ENCODE measurements at places on chromosomes 6 and 20. TPM values are rescaled to one million over a fixed set of nuclear protein-coding genes. Genes with fewer than 3 reads are reported as not detected.
A peak's percentile ranks its signal among the peaks of the same experiment; 100 is the strongest.

DNA sequence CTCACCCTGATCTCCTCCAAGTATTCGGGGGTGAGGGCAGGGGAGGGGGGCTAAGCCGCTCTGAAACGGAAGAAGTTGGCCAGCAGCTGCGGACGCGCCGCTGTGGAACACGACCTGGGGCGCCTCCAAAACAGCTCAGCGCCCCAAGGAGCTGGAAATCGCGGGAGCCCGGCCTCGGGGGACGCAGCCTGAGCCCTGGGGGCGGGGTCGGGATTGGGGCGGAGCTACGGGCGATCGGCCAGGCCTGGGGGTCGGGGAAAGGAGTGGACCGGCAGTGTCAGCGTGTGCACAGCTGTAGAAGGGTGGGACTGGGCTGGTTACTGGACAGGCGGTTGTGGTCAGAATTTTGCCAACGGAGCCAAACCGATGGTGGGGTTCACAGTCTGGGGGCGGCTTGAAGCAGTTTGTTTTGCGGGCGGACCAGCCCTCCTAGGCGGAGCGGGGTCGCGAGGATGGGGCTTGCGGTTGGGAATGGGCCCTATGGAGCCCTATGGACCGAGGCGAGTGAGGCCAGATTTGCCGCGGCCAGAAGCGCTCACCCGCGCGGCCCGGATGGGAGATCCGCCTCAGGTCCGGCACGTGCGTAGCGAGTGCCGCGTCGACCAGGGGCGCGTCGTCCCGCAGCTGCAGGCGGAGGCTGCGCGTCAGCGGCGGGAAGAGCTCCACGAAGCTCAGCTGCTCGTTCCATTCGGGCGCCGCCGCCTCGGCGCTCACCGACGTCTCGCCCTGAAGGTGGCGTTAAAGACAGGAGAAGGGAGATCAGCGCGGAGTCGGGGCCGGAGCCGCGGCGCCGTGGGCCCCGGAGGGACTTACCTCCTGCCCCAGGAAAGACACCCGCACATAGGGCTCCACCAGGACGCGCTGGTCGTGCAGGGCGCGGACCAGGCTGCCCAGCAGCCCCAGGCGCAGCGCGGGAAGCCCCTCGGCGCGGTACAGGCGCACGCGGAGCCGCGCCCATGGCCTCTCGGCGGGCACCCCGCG is 14.3 kb upstream of the SPAG4 start:
- peak; percentile 93 for DNase-seq

GRCh38 chr20:63497138-63497945 is 1.5 kb downstream of the EEF1A2 start:
- DNase-seq, result peak; percentile 64

OR2H2 gene
- not detected for total RNA-seq

DNA sequence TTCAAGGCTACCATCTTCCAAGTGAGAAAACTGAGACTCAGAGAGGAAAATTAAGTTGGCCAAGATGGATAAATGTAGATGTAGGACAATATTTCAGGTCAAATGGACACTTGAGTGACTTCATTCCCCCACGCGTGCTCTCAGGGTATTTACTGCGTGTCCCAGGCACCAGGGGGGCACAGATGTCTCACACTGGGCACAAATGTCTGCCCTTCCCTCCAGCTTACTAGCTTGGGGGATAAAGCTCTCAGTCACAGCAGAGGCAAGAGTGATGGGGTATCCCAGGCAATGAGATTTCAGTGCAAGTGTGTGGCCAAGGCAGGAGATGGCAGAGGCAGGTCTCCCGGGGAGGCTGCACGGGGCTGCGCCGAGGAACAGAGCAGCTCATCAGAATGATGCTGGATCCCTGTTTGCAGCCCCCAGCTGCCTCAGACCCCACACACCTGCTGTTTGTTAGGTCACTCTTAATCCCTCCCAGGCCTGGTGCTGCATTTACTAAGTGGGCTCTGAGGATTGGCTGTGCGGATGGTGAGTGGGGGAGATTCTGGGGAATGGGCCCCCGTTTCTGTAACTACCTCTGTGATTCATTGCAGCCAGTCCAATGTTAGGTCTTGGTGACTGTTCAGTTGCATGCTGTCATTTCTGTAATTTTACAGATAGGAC is 44.1 kb downstream of the PTK7 start:
- DNase-seq, result peak; percentile 20

DNA sequence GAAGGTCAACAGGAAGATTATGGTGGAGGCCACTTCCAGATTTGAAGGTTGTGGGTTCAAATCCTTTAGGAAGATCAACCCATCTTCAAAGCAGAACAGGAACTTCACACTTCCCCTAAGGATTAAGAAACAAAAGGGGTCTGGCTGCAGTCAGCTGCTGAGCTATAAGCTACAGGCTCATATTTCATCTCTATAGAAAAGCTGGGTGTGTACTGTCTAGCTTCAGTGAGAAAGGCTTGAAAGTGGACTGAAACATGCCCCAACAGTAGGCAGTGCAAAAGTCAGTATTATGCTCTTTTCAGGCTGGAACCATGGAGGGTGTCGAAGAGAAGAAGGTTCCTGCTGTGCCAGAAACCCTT is 60.1 kb upstream of the SPDEF start:
- no peak for DNase-seq

- DNase-seq, result no peak
Measured at GRCh38 chr6:46281110-46281509, 110.3 kb upstream of the ENPP5 start.

DNA sequence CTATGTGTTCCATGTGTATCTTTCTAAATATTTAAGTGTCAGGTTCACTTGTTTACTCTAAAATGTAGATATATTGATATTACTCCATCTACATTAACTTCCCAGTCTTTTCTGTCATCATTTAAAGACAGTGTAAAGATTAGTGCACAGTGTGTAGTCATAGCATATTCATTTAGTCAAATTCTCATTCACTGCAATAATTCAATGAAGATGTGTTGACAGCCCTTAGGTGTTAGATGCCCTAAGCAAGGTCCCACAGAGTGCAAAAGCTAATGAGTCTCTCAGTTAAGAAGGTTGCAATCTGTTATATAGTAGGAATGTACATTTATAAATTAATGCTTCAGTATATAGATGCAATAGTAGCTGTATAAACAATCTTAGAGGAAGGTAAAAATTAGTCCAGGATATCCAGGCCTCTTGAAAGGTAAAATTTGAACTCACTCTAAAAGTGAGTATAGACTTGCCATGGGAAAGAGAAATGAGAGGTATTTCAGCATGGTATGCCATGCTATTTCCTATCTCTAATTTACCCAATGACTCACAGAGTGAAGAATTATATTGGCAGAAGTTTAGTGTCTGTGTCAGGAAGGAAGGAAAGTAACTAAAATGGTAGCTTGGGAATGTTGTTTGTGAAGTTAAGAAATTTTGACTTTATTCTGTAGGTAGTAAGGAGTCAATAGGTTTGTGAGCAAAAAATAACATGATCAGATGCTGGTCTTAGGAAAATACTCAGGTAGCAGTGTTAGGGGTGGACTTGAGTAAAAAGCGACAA is 969.9 kb upstream of the CITED2 start:
- no peak for DNase-seq

Data from H7 (cell line).